ENCODE measurements at places on chromosomes 16 and 17.

DNA sequence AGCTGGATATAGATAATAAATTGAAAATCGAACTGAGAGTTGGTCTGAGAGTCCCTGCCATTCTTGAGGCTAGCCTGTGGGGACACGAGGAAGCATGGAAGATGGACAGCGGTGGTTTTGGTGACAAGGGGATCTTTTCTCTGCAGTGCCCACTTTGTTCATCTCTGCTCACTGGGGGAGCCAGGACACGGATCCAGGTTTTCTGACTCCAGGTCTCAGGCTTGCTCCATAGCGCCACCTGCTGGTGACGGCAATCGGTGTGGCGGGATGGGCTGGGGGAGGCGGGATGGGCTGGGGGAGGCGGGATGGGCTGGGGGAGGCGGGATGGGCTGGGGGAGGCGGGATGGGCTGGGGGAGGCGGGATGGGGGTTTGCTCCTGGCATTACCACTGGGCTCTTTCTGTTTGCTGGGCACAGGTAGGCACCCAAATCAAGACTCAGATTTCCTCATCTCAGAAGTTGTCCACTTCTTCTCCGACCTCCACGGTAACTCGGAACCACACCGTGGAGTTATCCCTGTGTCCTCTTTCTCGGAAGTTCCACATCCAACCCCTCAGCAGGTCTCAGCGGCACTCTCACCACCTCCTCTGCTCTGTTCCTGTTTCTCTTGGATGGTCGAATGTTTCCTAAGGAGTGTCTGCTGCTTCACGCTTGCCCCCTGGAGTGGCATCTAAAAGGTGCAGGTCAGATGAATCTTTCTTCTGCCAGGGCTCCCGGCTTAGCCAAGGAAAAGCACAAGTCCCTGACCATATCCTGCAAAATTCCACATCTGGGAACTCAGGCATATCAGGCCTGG is 142.4 kb downstream of the CYLD start:
- no peak for DNase-seq

- peak; percentile 22 for DNase-seq
These were observed 13.6 kb upstream of the EEF2K start for GRCh38 chr16:22192261-22193062.

DNA sequence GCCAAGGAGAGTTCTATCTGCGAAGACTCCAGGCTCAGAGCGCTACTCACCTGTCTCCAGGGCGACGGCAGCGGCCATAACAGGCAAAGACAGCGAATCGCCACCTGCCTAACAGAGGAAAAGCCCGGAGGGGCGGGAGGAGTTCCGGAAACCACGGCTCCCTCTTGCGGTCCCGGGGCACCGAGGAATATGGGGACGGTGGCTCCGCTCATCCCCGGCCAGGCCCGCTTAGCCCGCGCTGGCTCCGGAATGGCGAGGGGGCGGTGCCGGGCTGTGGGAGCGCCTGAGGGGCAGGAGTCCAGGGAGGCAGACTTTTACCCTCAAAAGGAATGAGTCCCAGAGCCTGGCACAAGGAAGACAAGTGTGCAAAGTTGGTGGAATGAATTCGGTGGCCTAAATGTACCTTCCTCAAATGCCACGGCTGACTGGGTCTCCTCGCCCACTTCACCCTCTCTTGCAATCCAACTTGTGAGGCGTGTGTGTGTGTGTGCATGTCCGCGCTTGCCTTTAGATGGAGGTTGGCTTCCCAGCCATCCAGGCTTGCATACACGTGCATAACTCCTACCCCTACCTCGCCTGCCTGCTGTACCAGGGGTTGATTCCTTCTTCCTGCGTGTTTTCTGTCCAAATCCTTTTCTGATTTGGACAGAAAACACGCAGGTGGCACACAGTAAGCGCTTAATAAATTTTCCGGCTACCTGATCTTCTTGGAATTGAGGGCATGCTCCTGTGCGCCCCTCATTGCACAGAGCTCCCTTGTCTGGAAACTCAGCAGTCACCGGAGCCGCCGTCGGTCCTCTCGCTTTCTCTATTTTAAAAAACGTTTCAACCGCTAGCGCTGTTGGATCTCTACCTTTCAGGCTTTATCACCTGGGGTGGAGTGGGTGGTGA is 3.5 kb downstream of the C17orf100 start:
- DNase-seq: no peak

GRCh38 chr16:20871258-20871657 is 28.9 kb downstream of the DCUN1D3 start:
- no peak for DNase-seq

- no peak for DNase-seq
These were observed 7.6 kb downstream of the TOP2A start for GRCh38 chr17:40410082-40410481.
